NCI-H82 (cell line): ENCODE measurements at places on chromosomes 2 and 18.

- no peak for DNase-seq
Measured at GRCh38 chr2:159090514-159091201, 122.2 kb downstream of the TANC1 start.

- no peak for DNase-seq
Measured at GRCh38 chr2:68426848-68427579, 40.1 kb downstream of the FBXO48 start.

DNA sequence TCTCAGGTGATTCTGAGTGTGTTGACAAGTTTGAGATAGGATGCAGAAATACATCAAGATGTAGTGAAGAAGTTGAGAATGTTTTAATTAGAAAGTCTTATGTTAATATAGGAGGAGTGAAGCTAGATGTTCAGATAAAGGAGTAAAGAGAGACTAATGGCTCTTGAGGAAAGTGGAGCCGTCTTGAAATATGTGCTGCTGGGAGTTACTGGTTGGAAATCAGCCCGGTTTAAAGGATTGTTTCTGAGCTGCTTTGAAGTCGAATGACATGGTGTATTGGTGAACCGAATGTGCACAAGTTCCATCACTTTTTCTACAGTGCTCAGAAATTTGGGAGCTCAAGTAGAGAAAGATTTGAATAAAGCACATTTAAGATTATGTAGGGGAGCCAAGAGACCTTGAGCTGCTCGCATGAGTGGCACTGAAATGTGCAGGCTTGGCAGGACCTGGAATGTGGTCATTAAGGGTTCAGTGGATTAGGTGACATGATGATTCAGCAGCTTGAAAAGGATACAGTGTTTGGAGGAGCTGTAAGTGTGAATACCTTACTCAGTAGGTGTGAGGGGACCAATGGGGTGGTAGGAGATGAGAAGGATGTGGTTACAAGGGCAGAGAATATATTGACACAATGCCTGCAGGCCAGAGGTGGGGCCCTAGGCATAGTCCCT lies 68.6 kb downstream of the CAB39 start:
- no peak for DNase-seq

GRCh38 chr2:236581546-236581945 lies 11.9 kb downstream of the ACKR3 start:
- no peak for DNase-seq

DNA sequence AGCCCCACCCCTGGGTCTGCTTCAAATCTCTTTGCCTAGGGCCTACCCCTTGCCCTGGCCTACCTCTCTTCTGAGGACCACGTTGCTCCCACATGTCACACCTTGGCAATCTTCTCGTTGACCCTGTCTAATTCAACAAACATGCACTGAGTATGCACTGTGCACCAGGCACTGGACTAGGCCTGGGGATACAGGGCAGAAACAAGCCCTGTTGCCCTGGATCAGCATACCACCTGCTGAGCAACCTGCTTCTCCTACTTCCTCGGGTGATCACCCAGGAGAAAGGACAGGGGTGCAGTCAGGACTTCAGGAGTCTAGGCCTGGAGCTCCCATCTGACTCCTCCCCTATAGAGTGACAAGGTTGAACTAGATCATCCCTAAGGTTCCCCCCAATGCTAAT lies 9.7 kb downstream of the WNT10A start:
- DNase-seq: no peak

DNA sequence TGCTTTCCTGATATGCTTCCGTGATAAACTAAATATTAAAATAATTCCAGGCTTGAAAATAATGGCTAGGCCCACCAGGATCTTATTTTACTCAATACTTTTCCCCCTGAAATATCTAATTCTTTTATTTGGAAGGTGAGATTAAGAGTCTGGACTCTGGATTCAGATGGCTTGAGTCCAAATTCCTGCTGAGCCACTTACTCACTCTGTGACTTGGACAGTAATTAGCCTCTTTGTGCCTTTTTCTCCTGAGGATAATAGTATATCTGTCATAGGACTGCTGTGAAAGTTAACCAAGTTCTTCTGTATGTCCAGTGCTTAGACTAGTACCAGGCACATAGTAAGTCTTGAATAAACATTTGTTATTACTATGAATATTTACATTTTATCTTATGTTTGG lies 127.3 kb upstream of the ERBB4 start:
- DNase-seq: no peak

GRCh38 chr2:7243276-7243675 lies 326.1 kb downstream of the RNF144A start:
- no peak for DNase-seq

DNA sequence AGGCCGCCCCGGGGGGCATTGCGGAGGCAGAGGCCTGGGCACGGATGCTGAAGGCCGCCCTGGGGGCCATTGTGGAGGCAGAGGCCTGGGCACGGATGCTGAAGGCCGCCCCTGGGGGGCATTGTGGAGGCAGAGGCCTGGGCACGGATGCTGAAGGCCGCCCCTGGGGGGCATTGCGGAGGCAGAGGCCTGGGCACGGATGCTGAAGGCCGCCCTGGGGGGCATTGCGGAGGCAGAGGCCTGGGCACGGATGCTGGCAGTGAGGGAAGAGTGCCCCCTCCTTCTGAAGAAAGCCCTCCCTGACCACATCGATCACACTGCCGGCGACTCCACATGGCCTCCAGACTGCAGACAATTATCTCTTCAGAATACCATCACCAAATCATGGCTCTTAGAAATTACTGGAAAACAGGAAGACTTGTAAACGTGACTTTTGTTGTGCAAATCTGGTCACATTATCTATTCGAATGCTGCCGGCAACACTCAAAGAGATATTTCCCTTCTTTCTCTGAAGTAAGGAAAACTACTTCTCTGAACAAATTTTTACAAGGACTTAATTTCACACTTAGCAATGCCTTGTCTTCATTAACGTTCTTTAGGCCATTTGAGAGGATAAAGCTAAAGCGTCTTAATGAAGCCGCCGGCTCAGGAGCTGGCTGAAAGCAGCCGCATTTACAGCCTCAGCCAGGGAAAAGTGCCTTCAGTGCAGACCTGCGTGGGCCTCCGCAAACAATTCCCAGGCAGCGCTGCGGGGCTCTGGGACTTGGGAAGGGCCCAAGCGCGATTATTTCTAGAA lies 18.1 kb upstream of the SNTG2 start:
- DNase-seq: peak; percentile 31

GRCh38 chr2:241133436-241133820 lies 15.8 kb downstream of the PASK start:
- no peak for DNase-seq

DNA sequence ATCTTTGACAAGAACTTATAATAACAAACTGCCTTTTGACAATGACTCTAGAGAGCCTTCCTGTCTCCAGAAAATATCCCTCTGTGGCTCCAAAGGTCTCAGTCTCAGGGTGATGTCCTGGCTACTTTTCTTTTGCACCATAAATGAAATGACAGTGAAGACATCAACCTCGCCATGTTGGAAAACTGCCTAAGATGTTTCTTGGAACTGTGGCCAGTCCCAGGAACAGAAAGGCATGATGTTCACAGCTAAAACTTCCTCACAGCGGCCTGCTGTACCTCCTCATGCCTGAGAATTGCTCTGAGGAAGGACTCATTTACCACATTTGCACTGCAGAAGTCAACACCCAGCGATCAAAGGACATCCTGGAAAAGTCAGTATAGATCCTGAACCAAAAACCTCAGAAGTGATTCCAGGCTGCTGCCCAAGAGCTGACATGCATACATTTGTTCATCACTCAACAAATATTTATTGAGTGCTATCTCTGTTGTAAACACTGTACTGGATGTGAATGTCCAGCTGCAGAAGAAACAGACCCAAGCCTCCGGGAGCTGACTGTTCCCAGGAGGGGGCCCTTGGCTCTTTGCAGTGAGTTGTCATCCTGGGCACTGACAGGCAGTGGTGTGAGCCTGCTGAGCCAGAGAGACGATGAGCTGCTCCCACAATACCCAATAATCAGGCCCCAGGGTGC lies 64.3 kb upstream of the ACSL3 start:
- DNase-seq: peak; percentile 31

- DNase-seq: no peak
Measured at GRCh38 chr2:127121353-127121752, 14.4 kb upstream of the BIN1 start.

DNA sequence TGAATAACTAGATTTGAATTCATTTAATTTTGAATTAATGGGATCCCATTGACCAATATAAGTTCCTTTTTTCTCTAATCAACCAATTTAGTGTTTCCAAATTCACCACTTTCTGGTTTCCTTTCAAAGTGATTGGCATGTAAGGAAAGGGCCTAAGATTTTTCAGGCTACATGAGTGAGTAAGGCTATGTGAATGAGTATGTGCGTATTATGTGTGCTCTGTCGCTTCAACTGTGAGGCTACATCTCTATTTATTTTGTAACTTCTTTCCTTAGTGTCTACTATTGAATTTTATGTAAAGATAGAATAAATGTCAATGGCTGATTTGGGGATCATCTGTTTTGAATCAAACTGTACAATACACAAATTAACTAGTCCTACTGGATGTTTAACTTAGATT lies 110.6 kb downstream of the ABCA12 start:
- no peak for DNase-seq

- peak; percentile 42 for DNase-seq
Measured at GRCh38 chr2:28407976-28408690, 15.5 kb downstream of the FOSL2 start.

- no peak for DNase-seq
Measured at GRCh38 chr18:65995206-65995605, 244.4 kb downstream of the CDH7 start.
